ENCODE measurements at places on chromosomes 16 and 17.

DNA sequence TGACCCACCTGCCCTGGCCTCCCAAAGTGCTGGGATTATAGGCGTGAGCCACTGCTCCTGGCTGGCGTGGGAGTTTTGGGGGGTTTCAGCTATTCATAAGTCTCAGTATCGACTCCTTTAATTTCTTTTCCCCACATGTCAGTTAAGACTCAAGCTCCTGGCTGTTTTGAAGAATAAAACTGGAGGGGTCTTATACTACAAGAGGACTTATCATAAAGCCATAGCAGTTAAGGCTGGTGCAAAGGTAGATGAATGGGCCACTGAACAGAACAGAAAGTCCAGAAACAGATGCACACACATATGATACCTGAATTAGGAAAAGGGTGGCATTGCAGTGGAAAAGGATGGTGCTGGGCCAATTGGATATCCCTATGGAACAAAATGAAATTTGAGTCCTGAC is 47.4 kb downstream of the TBX4 start:
- DNase-seq: no peak

GRCh38 chr17:32882029-32882428 is 5.1 kb upstream of the MYO1D start:
- DNase-seq: no peak

- DNase-seq: no peak
Measured at GRCh38 chr16:54955757-54956156, 25.1 kb downstream of the IRX5 start.

DNA sequence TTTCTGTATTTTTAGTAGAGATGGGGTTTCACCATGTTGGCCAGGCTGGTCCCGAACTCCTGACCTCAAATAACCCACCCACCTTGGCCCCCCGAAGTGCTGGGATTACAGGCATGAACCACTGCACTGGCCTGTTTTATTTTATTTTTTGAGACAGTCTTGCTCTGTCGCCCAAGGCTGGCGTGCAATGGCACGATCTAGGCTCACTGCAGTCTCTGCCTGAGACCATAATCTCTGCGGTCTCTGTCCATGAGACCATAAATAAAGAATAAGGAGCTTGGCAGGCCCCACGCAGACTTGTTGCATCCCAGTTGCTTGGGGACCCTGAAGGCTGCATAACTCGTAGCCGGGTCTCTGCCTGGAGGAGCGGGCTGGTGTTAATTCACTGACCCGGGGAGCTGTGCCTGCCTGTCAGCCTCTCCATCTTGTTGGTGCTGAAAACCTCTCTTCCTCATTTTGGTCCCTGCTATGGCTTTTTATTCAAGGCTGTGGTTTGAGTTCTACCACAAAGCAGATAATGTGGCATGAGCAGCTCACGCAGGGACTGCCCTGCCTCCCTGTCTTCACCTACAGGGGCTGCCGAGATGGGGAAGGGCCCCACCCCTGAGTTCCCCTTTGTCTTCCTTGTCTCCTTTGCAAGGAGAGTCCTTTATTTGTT is 82.1 kb downstream of the MSI2 start:
- DNase-seq: no peak

GRCh38 chr17:18374216-18374615 is 3.4 kb upstream of the EVPLL start:
- no peak for DNase-seq

DNA sequence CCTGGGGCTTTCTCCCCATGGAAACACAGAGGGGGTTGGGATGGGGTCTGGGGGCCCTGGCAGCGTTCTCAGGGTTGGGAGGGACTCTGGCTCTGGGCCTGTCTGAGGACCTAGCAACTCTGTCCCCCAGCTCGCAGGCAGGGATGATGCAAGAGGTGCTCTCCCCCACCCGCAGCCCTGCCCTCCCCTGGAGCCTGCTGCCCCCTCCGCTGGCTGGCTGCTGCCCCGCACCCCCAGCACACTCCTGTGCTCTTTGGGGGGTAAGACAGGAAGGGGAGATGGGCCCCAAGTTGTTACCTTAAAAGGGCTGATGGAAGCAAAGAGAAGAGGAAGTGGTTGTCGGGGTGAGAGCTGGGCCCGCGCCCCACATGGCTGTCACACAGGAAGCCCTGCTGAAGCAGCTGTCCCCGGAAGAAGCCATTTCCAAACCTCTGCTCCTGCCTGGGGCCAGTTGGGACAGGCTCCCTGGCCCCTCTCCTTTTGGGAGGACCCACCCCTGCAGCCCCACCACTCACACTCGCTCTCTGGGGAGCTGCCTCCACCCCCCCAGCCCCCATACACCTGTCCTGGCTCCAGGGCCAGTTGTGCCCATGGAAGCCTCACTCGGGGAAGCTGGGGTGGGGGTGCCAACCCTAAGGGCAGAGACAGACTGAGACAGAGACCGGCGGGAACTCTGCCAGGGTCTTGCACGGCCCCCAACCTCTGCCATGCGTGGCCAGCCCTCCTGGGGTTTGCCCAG is 2.5 kb downstream of the CORO1A start:
- DNase-seq: peak; percentile 56
